ENCODE measurements at places on chromosomes 11 and 22.
A peak's percentile ranks its signal among the peaks of the same experiment; 100 is the strongest.

GRCh38 chr22:27253108-27253902, 548.3 kb downstream of the MN1 start:
- ATAC-seq = no peak

GRCh38 chr11:91160661-91161060, 937.8 kb upstream of the CHORDC1 start:
- no peak for ATAC-seq

DNA sequence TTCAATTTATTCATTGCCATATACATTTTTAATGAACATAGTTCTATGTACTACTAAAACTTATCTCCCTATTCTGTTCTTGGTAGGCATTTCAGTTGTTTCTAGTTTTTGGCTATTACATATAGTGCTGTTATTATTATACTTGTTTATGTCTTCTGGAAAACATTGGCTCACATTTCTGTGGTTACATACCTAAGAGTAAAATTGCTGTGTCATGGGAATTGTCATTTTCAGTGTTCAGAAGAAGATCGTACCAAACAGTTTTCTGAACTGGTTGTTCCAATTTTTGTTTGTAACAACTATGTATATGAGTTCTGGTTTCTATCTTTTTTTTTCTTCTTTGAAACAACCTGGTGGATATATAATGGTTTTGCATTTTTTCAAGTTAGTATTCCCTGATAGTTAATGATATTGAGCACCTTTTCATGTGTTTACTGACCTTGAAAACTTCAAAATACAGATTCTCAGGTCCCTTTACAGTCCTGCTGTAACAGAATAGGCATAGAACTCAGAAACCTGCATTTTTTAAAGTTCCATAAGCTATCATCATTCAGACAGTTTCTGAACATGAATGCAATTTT, 230.7 kb downstream of the JRKL start:
- no peak for ATAC-seq

- ATAC-seq = peak; percentile 45
Observed at GRCh38 chr11:11512090-11512489, 109.7 kb downstream of the GALNT18 start.

- no peak for ATAC-seq
Observed at GRCh38 chr11:33866936-33867335, 24.9 kb downstream of the LMO2 start.

DNA sequence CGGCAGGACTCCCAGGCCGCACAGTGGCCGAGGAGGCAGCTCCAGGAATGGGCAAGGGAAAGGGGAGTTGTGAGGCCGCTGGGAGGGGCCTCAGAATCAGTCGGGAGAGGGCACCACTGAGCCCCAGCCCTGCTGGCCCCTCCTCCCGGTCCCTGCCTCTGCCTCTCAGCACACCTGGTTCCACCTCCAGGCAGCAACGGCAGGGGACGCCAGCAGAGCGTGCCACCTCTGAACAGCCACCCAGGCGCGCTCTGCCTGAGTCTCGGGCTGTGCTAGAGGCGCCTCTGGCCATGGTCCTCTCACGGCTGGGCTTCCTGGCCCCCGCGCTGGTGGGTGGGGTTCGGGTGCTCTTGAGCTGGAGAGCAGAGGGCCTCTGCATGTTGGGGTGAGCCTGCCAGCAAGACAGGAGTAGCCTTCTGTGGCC, 33.0 kb downstream of the MOB2 start:
- ATAC-seq = no peak

GRCh38 chr11:120511820-120512738, 531 bp downstream of the GRIK4 start:
- ATAC-seq = peak; percentile 4

- no peak for ATAC-seq
Observed at GRCh38 chr11:3085052-3085451, 27.8 kb upstream of the CARS1 start.

DNA sequence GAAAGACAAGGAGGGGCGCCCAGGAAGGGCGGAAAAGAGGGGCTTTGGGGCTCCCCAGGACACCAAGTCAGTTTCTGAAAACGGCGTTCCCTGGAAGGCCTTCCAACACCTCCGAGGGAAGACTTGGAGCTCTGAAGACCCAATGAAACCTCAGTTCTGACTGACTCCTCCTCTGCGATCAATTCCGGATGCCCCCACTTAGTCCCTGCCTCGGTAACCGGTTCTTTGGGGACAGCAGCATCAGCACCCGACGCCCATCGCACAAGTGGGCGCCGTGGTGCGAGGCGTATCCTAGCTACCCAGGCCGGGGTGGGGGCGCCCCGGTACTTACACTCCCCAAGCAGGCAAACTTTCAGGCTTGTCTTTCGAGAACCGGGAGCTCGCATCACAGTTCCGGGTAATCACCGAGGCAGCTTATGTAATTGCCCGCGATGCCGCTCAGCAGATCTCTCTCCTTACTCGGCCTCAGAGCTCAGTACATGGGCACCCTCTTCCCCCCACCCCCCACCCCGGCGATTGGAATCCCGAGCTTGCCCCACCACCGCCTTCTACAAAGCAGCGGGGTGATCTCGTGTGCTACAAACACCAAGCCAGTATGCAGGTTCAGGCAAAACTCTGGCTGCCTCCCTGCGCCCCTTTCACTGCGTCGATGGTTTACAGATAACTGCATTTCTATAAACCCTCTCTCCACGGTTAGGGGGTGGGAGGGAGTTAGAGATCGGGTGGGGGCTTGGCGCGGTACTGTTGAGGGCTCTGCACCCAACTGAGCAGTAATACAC, 2.0 kb downstream of the TENM4 start:
- ATAC-seq = no peak

- ATAC-seq = no peak
Observed at GRCh38 chr11:19604679-19605375, 107.8 kb upstream of the NAV2 start.

GRCh38 chr11:35717520-35717919, 54.9 kb downstream of the TRIM44 start:
- ATAC-seq = no peak

DNA sequence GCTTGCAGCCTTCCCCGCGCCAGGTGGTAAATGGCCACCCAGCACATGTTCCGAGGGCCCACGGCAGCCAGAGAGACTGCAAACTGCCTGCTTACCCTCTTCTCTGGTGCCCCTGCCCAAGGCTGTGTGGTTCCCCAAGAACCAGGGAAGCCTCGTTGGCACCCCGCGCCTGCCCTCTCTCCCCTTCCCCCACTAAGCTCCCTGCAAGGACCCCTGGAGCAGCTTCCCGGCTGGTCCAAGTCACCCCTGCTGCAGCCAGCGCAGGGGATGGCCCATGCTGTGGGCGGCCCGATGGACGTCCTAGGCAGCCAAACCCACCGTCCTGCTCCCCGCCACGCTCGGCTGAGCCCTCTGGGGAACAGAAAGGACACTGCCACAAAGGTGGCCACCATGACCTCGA, 30.2 kb downstream of the MACROD1 start:
- ATAC-seq = no peak

- ATAC-seq = peak; percentile 42
Observed at GRCh38 chr22:17876306-17876831, 102.1 kb upstream of the BID start.

- peak; percentile 64 for ATAC-seq
Observed at GRCh38 chr11:22807855-22808570, 21.6 kb downstream of the SVIP start.

GRCh38 chr11:119025099-119025473, 5.6 kb downstream of the SLC37A4 start:
- no peak for ATAC-seq

- ATAC-seq = no peak
Observed at GRCh38 chr11:1912289-1912878, 7.1 kb upstream of the TNNT3 start.

DNA sequence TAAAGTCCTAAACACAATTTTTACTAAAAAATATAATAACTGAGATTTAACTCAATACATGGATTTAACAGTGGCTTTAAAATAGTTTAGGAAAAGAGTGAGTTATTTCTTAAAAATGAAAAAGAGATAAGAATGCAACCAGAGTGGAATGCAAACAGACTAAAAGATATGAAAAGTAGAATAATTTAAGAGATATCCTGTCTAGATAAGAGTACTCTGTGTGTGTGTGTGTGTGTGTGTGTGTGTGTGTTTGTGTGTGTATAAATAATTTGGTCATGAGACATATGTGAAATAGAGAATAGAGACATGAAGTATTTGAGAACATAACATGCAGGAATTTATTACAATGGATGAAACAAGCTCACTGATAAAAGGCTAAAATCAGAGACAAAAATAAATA, 986.9 kb upstream of the CHORDC1 start:
- ATAC-seq = no peak

GRCh38 chr11:116454020-116454645, 318.7 kb downstream of the BUD13 start:
- ATAC-seq = no peak

- ATAC-seq = no peak
Observed at GRCh38 chr11:73969091-73969490, 13.6 kb downstream of the UCP2 start.

- no peak for ATAC-seq
Observed at GRCh38 chr11:36233204-36233603, 56.0 kb downstream of the COMMD9 start.

GRCh38 chr11:133918608-133919260, 38.0 kb downstream of the IGSF9B start:
- ATAC-seq = peak; percentile 52

- no peak for ATAC-seq
Observed at GRCh38 chr11:66554602-66555001, 7.9 kb downstream of the ACTN3 start.

GRCh38 chr11:75055511-75055910, 41.2 kb downstream of the OR2AT4 start:
- ATAC-seq = no peak

DNA sequence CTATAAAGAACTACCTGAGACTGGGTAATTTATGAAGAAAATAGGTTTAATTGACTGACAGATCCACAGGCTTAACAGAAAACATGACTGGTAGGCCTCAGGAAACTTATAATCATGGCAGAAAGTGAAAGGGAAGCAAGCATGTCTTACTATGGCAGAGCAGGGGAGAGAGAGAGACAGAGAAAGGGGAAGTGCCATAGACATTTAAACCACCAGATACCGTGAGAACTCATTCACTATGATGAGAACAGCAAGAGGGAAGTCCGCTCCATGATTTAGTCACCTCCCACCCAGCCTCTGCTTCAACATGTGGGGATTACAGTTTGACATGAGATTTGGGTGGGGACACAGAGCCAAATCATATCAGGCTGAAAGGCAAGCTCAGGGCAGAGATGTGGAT, 327.1 kb upstream of the DDI1 start:
- ATAC-seq = no peak

DNA sequence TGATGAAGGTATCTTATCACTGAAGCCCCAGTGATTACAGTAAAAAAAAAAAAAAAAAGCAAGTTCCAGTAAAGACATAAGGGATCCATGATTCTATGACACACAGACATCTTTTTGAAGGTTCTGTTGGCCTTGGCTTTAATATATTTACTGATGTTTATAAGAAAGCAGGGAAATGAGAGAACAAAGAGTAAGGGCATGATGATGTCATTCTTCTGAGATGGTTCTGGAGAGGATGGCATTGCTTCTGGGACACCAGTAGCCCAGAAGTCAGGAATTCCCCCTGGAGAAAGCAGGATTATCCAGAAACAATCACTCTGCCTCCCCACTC, 233.6 kb downstream of the FAM76B start:
- ATAC-seq = no peak

- no peak for ATAC-seq
Observed at GRCh38 chr11:102800767-102801166, 2.8 kb upstream of the MMP1 start.

DNA sequence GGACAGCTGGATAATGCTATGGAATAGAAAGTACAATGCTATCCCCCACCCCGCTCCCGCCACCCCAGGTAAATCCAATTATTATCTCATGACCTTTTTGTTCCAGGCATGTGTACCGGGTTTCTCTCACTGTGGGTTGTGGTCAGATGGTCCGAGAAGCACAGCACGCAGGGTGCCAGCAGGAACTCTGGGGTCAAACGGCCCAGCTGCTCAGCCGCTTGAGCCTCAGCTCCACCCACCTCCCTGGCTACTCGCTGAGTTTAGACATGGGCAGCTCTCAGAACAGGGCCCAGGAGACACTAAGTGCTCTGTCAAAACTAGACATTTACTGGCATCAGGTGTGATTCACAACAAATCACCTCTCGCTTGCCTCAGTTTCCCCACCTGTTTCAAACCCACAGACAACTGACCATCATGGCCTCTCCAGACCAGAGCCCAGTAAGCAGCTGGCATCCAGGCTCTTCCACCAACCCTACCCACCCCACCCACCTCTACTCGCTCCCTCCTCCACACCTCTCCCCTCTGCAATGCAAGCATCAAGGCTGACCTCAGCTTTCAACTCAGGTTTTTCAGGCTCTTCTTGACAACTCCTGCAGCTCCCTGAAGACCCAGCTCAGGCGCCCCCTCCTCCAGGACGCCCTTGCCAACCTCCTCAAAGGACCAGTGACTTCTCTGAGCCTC, 13.0 kb upstream of the MFNG start:
- no peak for ATAC-seq

GRCh38 chr22:40204321-40205116, 26.8 kb downstream of the TNRC6B start:
- ATAC-seq = peak; percentile 79

- no peak for ATAC-seq
Observed at GRCh38 chr11:85787168-85787567, 23.8 kb downstream of the SYTL2 start.

- ATAC-seq = no peak
Observed at GRCh38 chr11:8533332-8533731, 60.7 kb downstream of the STK33 start.

GRCh38 chr11:74506823-74507222, 13.3 kb upstream of the LIPT2 start:
- no peak for ATAC-seq

- ATAC-seq = peak; percentile 95
Observed at GRCh38 chr11:116835791-116836631, 1.4 kb downstream of the APOA1 start.

DNA sequence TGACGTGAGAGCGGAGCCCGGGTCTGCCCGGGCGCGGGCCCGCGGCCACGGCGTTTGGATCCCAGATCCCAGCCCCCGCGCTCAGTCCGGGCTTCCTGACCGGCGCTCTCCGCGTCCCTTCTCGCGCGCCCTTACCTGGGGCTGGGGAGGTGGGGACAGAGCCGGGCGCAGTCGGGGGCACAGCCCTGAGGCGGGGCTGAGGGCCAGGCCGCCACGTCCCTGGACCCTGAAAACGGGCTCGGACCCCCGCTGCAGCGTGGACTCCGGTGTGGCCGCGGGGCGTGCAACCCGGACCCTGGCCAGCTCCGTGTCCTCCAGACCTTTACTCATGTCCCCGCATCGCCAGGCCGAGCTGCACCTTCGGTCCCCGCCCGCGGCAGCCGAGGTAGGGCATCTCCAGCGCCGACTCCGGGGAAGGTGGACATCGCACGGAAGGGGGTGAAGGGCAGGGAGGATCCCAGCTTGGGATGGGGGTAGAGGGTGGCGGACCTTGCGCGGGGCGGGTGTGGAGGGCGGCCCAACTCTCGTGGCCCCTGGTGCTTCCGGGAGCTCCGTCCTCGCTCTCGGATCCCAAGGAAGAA, 9.9 kb upstream of the AIFM3 start:
- peak; percentile 56 for ATAC-seq

GRCh38 chr11:94417386-94417987, 16.3 kb upstream of the GPR83 start:
- no peak for ATAC-seq

- no peak for ATAC-seq
Observed at GRCh38 chr22:23708270-23708669, 17.5 kb downstream of the RGL4 start.

GRCh38 chr11:45361551-45361950, 75.4 kb upstream of the SYT13 start:
- ATAC-seq = no peak

Measured in motor neuron (in vitro differentiated cells).